ENCODE measurements at places on chromosomes 12 and 14.

- no peak for DNase-seq
Measured at GRCh38 chr14:77498120-77498979, at the start of gene ISM2. TSS of gene ISM2 (minus strand) at chr14:77498816. CDS start at chr14:77498793, 23 bp downstream.

- no peak for DNase-seq
Measured at GRCh38 chr14:77037215-77037937, 8.9 kb upstream of the IRF2BPL start.

GRCh38 chr14:51950007-51950406 lies 39.3 kb upstream of the RTRAF start:
- DNase-seq = no peak

DNA sequence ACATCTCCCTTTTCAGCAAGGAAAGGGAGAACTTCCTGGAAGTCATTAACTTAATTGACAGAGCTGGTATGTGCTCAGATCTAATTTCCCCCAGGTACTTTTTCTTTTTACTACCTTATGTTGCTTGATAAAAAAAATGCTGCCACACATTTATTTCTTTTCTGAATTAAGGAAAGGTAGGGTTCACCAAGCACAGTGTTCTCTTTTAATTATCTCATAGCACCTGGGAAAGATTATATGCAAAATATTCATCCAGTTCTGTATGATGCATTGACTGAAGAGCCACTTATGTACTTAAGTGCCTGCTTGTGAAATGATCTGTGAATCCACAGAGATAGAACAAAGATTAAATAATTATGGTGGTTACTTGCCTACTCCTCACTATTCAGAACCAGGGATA lies 25.1 kb downstream of the KCNC2 start:
- DNase-seq = no peak

DNA sequence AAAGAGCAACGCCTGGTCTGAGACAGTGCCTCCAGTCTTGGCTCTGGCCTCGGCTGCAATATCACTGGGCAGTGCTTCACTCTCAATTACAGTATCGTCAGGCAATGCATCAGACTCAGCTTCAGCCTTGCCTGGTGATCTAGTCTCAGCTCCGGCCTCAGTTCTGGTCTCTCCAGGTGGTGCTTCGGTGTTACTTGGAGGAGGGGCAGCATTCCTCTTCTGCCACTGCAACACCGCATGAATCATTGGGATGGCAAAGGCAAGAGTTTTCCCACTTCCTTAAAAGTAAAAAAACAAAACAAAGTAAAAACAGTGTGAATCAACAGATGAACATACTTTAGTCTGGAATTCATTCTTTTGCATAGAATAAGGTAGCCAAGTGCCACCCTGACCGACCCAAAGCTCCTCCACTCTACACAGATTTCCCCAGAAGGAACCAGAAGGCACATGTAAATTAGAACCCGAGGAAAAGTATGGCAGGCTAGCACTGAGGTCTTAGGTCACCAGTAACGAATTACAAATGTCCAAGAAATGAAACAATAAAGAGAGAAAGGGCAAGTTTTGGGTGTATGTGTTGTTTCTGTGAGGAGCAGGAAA lies 18.6 kb downstream of the DDX24 start:
- DNase-seq = no peak

- DNase-seq = peak; percentile 66
Measured at GRCh38 chr12:9634177-9634803, 26.6 kb upstream of the KLRB1 start.

DNA sequence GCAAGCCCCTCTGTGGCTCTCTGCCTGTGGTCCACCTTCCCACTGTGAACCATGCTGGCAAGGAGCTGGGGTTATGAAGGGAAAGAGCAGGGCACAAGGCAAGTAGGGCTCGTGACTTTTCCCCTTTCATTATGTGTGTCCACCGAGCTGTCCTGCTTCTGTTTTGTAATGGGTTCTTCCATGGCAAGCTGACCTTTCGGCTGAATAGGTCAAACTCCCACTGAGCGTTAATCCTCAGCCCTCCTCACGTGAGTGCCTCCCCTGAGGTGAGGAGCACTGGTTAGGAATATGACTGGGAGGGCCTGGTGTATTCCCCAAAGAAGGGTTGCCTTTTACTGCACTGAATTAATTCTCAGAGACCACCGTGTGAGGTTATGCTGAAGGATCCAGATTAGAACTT lies 424.3 kb downstream of the NPAS3 start:
- no peak for DNase-seq

DNA sequence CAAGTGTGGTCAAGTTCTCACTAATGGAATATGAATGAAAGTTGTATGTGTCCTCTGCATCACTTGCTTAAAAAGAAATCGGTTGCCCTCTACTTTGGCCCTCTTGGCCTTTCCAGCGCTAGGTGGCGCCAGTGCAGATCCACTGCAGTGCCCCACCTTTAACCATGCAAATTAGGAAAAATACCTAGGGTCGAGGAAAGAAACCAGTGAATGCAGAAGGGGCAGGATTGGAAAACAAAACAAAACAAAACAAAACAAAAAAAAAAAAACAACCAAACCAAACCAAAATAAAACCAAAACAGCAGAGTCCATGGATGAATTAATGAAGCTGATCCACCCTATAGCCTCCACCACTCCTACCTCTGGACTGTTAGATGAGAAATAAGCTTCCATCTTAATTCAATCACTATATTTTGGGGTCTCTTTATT lies 12.9 kb upstream of the NEMF start:
- peak; percentile 61 for DNase-seq

DNA sequence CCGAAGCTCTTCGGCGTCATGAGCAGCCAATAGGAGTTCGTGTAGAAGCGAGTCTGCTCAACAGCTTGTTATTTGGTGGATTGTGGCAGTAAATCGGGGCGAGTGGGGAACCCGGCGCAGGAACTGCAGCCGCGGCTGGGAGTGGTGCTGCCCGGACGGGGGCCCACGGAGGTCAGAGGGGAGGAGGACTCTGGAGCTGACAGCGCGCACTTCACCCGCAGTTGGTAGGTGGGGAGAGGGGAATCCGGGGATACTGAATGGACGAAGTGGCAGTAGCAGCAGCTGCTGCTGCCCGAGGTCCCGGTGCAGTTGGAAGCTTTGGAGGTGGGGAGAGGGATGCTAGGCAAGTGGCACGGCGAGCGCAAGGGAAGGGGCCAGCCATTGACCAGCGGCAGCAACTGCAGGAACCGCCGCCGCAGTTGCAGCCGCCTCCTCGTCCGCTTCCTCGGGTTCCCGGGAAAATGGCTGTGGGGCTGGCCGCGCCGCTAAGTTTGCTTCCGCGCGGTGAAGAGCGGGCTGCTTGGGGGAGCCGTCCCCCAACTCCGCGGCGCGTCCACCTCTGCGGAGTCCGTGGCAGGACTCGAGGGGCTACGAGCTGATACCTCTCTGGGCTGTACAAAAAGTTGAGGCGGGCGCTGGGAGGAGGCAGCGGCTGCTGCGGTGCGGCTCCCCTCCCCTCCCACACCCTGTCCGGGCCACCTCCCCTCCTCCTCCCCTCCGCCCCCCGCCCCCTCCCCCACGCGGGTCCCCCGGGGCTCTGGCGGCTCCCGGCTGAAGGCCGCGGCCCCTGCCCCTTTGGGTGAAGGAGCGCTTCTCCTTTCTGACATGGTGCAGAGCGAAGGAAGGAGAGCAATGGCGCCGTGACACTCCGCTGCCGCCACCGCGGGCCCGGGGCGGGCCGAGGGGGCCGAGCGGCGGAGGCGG lies at the start of gene ARID4A:
TSS of gene ARID4A (plus strand) at position 79 of the 924 bp plus-strand sequence. CDS start 1,300 bp downstream, outside the sequence.
- DNase-seq = peak; percentile 90

GRCh38 chr12:66392266-66392915 lies 90.1 kb downstream of the HELB start:
- no peak for DNase-seq

GRCh38 chr12:130639476-130640424 lies 76.3 kb downstream of the RIMBP2 start:
- DNase-seq = no peak

GRCh38 chr14:45065956-45066355 lies 18.0 kb upstream of the PRPF39 start:
- DNase-seq = no peak

GRCh38 chr12:76226397-76226796 lies 121.8 kb downstream of the BBS10 start:
- no peak for DNase-seq

- peak; percentile 60 for DNase-seq
Measured at GRCh38 chr14:75906680-75907280, 75.0 kb downstream of the TGFB3 start.

GRCh38 chr14:100715803-100716202 lies 10.9 kb upstream of the DLK1 start:
- DNase-seq = no peak

DNA sequence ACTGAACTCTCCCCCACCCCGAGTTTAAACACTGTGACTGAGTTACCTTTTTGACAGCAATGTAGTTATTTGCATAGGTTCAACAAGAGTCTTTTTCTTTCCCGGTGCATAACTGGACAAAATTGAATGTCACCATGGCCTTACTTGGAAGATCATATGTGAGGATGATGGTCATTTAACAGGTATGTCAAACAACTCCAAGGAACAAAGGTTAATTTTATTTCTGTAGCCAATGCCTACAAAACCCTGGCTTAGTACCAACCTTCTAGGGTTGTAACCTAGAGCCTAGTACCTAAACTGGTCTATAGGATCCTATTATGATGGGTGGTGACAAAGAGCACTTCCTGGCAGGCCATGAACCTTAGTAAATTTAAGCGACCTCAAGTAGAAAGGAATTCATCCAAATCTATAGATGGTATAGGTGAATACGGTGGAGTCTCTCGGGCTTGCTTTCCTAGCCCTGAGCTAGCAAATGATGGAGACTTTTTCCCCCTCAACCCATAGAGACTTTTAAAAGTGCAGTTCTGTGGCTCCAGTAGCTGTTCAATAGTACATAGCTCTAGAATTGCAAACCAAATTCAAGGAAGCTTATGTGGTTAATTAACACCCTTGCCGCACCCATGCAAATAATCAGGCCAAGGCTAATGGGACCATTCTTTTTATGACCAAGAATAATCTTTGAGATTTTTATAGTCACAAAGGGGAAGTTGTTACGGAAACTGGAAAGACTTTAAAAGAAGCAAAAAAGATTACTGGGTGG lies 89.0 kb downstream of the SLC38A1 start:
- DNase-seq = no peak

GRCh38 chr14:74816124-74816523 lies 53.0 kb downstream of the YLPM1 start:
- no peak for DNase-seq

- DNase-seq = no peak
Measured at GRCh38 chr12:130970165-130970907, 16.6 kb downstream of the ADGRD1 start.

- no peak for DNase-seq
Measured at GRCh38 chr12:59808317-59808910, 212.6 kb downstream of the SLC16A7 start.

GRCh38 chr14:64880221-64881121 lies 764 bp upstream of the SPTB start:
- DNase-seq = peak; percentile 39

- no peak for DNase-seq
Measured at GRCh38 chr12:87047691-87048090, 791.5 kb upstream of the MGAT4C start.

GRCh38 chr12:65055859-65056258 lies 65.2 kb downstream of the WIF1 start:
- DNase-seq = no peak

DNA sequence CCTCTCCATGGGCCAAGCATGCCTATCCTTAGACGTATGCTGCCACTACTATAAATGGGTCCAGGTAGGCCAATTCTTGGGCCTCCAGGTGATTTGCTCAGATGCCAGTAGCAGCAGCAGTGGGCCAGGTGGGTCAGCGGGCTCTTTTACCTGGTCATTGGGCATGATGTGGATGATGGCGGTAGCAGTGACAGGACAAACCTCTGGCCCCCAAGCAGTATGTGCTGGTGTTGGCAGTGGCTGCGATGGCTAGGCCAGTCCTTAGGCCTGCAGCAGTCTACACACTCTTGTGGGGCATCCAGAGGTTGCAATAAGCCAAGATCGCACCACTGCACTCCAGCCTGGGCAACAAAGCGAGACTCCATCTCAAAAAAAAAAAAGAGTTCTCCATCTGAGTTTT lies 19.1 kb upstream of the VASH1 start:
- no peak for DNase-seq

- DNase-seq = no peak
Measured at GRCh38 chr12:2797721-2798418, 3.1 kb downstream of the FKBP4 start.

DNA sequence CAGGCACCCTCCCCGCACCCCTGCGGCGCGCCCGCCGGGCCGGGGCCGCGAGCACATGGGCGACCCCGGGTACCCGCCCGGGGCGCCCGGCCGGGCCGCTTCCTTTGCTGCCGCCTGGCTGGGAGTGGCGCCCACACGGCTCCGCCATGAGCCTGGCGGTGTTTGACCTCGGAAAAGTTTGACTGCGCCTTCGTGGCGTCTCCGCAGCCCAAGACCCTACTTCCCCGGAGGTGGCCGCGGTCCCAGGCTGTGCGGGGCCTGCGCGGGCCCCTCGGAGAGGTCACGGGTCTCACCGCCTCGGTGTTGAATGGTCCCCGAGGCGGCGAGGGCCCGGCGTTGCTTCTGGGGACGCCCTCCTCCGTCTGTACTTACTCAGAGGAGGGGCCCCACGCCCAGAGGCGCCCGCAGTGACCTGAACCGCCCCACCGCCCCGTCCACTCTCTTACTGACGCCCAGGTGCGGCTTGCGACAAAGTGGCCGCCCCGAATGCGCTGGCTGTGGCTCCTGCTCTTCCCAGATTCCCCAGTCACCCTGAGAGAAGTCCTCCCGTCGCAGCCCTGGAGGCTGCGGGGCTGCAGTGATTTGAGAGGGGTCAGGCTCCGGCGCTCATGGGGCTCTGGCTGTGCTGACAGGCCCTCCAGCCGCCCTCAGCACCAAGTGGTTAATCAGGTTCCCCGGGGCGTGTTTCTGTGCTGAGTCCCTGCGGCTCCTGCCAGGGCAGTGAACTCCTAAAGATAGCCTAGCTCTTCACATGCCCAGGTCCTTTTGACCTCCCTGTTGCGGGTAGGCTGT lies 5.8 kb downstream of the KMT5A start:
- no peak for DNase-seq

DNA sequence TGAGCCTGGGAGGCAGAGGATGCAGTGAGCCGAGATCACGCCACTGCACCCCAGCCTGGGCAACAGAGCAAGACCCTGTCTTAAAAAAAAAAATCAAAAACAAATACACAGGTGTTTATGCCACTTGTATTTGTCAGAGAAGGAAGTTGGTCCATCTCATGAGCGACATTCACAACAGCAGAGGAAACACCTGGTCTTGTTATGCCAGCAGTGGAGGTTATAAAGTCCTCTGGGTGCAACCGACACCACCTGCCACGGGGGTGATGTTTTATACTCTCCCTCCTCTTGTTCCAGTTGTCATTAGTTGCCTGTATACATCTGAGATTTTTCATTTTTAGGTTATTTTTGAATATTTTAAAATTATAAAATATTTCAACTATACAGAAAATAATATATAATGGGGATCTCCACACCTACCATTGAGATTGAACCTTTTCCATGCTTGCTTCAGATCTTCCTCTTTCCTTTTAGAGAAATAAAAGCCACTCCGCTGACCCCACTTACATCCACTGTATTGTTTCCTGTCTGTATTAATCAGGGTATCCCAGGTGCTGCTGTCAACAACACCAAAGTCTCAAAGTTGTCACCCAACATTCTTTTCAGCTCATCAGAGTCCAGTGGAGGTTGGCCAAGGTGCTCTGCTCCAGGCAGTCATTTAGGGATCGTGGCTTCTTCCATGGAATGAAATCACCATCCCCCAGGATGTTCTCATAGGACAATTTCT lies 65.1 kb downstream of the RNFT2 start:
- DNase-seq = no peak

- DNase-seq = no peak
Measured at GRCh38 chr14:64692986-64693809, 11.0 kb upstream of the PLEKHG3 start.
